Lung (tissue), 17 donors: ENCODE measurements at places on chromosomes 4 and X. TPM values are rescaled to one million over a fixed set of nuclear protein-coding genes. Genes with fewer than 3 reads are reported as not detected.

Gene TLR10
- total RNA-seq, result 0.46 TPM

Gene TNIP3
- total RNA-seq, result 3.4 TPM

Gene PABPC5
- total RNA-seq, result 5.3 TPM

Gene VGLL1
- 13.8 TPM for total RNA-seq

Gene EMCN
- 90.8 TPM for total RNA-seq

Gene FMR1NB
- total RNA-seq, result not detected

Gene TMEM150C
- total RNA-seq, result 5.4 TPM

Gene TSPAN7
- 52.4 TPM for total RNA-seq

Gene HSFX4
- not detected for total RNA-seq

Gene STOX2
- 15.1 TPM for total RNA-seq

Gene ENOPH1
- 28.5 TPM for total RNA-seq

Gene P2RY8
- 2.8 TPM for total RNA-seq

Gene BMPR1B
- total RNA-seq, result 2.3 TPM

Gene TASL
- total RNA-seq, result 4.6 TPM

Gene KCTD8
- 0.17 TPM for total RNA-seq

Gene ARHGAP10
- total RNA-seq, result 23.6 TPM

Gene SCML2
- total RNA-seq, result 6.0 TPM

Gene NDST3
- 0.74 TPM for total RNA-seq

Gene GUCY1A1
- 115 TPM for total RNA-seq

Gene RADX
- 6.2 TPM for total RNA-seq

Gene SPACA5
- total RNA-seq, result not detected

Gene VEGFD
- total RNA-seq, result 31.5 TPM

Gene DAPP1
- 9.2 TPM for total RNA-seq

Gene ZNF81
- 10.6 TPM for total RNA-seq

Gene BLTP1
- total RNA-seq, result 50.7 TPM

Gene SOD3
- total RNA-seq, result 48.9 TPM

Gene NALF2
- 0.43 TPM for total RNA-seq

Gene ITIH6
- total RNA-seq, result not detected

Gene PARM1
- total RNA-seq, result 101 TPM

Gene OPHN1
- total RNA-seq, result 11.3 TPM
